ENCODE measurements at places on chromosomes 4 and X.

DNA sequence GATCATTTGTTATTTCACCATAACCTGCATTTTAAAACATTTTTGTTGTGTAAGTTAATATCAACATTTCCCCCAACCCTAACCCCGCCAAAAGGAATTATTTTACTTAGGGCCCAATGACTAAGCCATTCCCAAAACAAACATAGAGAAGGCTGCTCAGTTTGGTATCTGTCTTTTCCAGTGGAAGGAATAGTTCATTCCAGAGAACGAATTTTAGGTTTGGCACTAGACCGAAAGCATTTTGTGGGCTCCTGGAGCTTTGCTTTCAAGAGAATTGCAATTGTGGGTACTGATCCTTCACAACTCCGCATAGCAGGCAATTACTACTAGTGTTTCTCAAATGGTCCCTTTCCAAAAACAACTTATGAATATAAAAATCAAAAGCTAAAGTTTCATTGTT, 226.7 kb upstream of the MAD2L1 start:
- DNase-seq, result no peak

DNA sequence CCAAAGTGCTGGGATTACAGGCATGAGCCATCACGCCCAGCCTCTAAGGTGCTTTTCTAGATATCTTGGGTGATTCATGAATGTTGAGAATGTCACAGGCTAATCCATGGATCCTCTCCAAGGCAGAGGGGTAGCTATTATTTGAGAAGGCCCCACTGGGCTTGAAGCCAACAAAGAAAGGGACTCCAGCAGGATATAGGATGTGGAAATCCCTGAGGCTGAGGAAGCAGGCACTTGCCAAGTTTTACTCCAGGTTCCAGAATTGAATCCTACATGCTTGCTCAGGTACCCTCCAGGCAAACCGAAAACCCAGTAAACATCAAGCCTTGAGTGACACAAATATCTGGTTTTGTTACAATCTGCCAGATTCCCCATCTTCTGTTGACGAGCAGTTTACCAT, 15.8 kb downstream of the NLGN3 start:
- no peak for DNase-seq

GRCh38 chr4:153763404-153763803, 3.6 kb upstream of the RNF175 start:
- no peak for DNase-seq

DNA sequence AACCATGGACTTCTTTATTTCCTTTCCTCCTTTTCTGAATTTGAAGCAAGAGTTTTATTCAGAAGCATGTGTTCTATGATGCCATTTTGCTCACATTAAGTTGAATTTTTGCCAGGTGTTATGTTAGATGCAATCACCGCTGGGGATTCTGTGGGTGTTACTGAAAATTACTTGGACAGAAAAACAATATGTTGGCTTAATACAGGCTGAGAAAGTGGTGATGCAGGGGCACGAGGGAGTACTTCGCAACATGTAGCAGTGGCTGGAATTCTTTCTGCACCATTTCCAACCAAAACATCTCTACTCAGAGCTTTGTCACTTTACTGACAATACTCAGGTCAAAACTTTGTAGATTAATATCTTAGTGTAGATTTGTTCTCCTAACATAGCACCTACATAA, 109.2 kb upstream of the PCDH18 start:
- no peak for DNase-seq

DNA sequence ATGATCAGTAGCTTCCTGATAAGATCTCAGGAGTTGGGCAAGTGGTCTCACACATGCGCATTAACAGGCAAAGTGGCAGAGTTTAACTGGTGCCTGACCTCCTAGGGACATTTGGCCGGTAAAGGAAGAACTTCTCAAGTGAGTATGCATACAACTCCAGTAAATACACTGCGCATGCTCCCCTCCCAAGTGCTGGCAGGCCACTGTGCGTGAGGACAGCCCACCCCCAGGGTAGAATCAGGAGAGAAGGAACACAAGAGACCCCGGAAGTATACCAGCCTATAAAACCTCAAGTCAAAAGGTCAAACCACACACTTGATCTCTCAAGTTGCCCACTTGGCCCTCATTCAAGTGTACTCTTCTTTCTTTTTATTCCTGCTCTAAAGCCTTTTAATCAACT, 225.5 kb upstream of the ANKRD50 start:
- no peak for DNase-seq

DNA sequence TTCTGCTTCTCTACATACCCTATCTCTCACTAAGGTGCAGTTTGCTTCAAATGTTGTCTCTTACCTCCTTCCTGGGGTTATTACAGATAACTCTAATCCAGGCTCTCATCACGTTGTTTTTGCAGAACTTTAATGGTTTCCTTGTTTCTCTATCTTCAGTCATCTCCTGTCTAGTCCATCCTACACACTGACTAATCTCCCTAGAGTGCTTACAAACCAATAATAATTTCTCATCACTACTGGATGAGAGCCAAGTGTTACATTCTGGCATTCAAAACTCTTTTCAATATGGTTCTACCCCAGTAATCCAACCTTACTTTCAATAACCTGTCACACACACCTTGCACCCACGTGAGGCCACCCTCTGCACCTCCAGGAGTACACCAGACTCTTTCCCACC, 86.1 kb downstream of the SYNPO2 start:
- DNase-seq, result no peak

- DNase-seq, result no peak
Measured at GRCh38 chr4:53959343-53960120, 104.9 kb downstream of the CHIC2 start.

DNA sequence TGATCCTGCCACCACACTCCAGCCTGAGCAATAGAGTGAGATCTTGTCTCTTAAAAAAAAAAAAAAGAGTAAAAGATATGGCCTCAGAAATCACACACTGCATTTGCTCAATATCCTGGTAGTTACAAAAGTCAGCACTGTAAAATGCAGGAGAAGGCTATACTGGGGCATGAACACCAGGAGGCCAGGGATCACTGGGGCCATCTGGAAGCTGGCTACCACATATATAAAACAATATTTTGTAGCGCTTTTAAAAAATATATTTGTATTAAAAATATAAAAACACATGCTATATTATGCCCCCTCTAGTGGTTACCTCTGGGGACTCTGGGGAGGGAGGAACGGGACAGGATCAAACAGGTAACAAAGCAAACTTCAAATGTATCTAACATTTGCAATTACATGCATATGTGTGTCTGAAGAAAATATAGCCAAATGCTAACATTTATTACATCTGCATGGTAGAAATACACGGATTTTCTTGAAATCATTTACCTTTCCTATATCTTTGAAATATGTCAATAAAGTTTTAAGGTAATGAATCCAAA, 4.0 kb downstream of the C4orf46 start:
- DNase-seq, result no peak

DNA sequence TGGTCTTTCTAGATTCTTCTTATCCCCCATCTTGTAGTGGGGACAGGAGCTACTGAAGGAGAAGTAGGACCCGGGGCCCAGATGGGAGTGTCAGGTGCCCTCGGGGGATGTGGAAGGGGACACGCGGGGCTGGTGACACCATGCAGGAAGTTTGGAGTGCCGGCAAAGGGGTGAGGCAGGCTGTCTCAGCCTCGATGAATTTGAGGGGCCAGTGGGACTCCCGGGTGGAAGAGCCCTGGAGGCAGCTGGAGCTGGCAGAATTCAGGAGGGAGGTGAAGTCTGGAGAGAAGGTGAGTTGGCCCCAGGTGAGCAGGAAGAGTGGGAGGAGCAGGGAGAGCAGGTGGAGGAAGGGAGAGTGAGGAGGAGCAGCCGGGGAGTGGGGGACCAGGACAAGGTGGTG, 101.7 kb downstream of the CPZ start:
- DNase-seq, result no peak

DNA sequence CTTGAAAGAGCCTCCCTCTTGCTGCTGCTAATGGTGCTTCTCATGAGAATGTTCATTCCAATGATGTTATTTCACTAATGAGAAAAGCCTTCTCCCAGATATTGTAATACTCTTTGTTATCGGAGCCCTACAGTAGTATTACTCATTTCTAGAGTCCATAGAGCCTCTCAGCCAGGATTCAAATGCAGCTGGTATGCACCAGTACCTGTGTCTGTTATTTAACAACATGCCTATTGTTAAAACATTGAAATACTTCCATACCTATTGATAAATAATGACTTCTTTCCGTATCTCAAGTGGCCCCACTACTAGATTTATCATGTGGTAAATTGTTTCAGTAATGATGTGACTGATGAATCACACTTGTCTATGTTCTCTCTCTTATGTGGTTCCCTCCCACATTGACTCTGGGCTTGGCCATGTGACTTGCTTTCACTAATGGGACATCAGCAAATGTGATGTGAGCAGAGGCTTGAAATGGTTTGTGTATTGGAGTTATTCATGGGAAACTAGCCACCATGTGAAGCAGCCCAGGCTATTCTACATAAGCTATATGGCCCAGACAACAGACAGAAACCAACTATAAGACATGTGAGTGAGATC, 207.6 kb downstream of the THOC2 start:
- DNase-seq, result no peak

DNA sequence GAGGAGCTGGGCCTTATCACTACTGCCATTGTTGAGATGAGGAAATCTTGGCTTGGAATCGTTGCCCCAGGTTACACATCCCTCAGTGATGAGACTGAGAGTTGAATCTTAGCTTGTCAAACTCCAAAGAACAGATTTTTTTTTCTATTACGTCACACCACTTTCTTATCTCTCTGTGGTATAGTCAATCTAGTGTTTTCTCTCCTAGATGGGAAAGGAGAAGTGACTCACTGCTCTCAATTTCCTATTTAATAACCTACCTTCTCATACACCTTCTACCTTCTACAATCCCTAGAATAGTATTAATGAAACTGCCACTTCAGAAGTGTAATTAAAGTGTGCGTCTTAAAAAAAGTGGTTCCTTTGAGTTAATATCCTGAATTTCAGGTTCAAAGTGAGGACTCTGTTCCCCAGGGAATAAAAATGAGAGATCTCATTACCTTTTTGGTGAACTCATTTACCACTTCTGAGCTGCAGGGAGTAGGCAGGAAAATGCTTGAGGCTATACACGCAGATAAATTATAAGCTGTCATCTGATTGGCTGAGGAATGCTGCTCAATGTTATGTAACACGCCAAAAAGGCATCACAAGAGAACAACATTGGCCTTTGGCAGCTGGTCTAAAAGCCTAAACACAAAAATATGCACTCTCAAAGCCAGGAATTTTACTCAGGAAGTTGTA, 59.3 kb downstream of the MAD2L1 start:
- no peak for DNase-seq

DNA sequence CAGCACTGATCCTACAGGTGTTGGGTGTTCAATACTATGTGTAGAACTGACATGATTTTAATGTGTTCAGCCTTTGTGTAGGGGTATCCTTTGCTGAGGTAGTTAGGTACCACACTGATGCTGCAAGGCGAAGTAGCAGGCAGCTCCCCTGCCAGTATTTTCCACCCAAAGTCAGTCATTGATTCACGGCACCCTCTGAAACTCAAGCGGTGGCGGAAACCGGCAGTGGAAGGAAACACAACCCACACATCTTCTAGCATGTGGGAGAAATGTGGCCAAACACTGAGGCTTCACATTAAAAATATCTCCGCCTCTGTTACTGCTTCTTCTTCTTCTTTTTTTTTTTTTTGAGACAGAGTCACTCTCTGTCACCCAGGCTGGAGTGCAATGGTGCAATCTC, 126.3 kb downstream of the AASDH start:
- no peak for DNase-seq

- no peak for DNase-seq
Measured at GRCh38 chrX:150375243-150375770, 12.2 kb downstream of the MAMLD1 start.

DNA sequence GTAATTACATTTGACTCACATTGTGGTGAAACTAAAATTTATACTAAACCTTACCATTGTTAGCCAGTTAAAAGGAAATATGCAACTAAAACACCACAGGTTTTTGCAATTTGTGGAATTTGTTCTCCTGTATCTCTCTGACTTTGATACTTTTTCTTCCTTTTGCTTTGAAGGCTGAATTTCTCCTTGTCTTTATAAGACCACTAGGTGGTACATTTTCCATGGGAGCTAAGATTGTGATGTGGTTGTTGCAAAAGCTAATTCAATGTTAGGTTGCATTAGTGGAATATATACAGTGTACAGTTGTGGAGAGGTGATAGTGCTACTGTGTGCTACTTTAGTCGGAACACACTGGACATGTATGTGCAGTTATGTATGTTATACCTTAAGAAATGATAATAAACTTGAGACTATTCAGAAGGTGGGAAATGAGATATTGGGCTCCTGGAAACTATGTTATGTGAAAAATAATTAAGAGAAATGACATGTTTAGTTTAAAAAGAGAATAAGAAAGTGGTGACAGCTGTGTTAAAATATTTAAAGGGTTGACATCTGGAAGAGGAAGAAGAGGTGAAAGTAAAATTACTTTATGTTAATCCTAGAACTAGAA, 70.3 kb downstream of the ARL9 start:
- peak; percentile 47 for DNase-seq

DNA sequence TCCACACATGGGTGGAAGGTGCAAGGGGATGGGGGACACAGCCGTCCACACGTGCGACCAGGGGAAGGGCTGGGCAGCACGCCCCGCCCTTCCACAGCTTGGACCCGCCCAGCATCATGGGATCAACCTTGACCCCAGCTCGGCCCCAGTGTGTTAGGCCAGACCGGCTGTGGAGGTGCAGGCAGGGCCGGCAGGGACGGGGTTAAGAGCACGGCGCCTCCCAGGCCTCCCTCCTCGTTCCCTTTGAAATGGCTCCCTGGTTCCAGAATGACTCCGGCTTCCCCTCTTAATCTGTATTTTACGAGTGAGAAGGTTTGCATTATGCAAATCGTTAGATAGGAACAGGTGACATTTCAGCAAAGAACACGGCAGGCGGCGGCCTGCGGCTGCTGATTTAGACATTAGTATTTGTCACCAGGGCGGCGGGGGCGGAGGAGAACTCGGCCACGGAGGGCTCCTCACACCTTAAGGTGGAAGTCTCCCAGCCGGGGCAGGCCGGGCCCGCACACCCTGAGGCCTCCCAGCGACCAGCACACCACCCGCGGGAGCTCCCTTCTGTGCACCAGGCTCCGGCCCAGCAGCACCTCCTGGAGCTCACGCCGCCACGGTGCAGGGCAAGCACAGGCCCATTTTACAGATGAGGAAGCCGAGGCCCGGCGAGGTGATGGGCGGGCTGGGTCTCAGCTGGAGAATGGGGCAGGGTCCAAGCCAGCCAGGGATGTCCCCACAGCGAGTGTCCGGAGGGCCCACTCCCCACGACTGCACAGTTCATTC, 116.1 kb downstream of the FAM53A start:
- DNase-seq, result no peak

- DNase-seq, result no peak
Measured at GRCh38 chr4:104964410-104965175, 182.1 kb upstream of the TET2 start.
